ENCODE measurements at places on chromosomes 12 and 14.

GRCh38 chr14:75969126-75969525, 12.7 kb downstream of the TGFB3 start:
- DNase-seq: no peak

- no peak for DNase-seq
Measured at GRCh38 chr14:72550513-72550912, 343.4 kb downstream of the DPF3 start.

- DNase-seq: no peak
Measured at GRCh38 chr12:102631274-102631673, 150.9 kb upstream of the IGF1 start.

GRCh38 chr14:75615200-75615599, 36.8 kb downstream of the FLVCR2 start:
- no peak for DNase-seq

GRCh38 chr14:31968956-31969698, 108.0 kb upstream of the ARHGAP5 start:
- no peak for DNase-seq

DNA sequence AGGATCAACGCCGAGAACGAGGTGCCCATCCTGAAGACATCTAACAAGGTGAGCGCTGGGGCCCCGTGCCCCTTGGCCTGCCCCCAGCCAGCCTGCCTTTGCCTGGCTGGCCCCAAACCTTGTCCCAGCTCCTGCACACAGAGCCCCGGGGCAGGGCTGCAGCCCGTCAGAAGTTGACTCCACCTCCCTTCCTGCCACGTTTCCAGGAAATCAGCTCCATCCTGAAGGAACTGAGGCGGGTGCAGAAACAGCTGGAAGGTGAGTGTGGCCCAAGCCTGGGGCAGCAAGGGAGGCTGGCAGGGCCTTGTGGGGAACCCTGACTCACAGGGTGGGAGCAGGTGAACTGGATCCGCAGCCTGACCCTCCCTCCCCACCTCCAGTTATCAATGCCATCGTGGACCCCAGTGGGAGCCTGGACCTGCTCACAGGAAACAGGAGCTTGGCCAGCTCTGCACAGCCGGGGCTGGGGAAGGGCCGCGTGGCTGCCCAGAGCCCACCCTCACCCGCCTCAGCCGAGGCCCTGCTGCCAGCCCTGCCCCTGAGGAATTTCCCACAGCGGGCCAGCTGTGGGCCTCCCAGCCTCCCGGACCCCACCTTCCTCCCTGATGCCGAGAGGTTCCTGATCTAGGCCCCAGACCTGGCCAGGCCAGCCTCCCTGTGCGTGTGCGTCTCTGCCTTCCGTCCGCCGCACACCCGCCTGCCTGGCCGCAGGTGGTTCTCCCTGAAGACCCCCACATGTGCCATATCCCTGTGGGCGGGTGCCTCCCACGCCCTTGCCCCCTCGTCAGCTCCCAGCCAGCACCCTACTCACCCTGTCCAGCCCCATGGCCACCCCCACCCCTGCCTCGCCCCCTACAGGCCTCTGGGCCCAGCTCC, 29.5 kb downstream of the CEP170B start:
- DNase-seq: no peak

GRCh38 chr12:68097386-68097785, 62.2 kb downstream of the IFNG start:
- DNase-seq: no peak

DNA sequence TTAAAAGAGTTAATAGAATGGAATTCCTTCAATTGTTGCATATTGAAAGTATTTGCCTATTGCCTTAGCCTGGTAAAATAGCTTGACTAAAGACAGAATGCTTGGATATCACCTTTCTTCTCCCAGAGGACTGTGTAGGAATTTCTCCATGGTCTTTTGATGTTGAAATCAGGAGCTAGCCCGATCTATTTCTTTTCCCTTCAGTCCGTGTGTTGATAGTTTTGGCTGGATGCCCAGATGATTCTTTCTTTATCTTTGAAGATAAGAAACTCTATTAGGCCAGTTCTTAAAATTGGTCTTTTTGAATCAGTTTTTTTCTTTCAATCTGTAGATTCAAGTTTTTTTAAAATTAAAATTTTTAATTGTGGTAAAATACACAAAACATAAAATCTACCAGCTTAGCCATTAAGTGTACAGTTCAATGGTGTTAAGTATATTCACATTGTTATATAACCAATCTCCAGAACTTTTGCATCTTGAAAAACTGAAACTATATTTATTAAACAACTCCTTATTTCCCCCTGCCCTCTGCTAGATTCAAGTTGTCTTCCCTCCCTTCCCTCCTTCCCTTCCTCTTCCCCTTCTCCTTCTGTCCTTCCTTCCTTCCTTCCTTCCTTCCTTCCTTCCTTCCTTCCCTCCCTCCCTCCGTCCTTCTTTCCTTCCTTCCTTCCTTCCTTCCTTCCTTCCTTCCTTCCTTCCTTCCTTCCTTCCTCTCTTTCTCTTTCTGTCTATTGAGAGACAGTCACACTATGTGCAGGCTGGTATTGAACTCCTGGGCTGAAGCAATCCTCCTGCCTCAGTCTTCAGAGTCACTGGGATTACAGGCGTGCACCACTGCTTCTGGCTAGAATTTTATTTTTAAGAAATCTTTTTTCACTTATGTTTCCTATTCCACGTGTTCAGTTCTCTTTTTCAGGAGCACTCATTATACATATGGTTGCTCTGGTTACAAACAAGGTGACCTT, 10.1 kb downstream of the LACRT start:
- no peak for DNase-seq

GRCh38 chr12:133156125-133156690, 25.1 kb upstream of the ZNF268 start:
- no peak for DNase-seq

DNA sequence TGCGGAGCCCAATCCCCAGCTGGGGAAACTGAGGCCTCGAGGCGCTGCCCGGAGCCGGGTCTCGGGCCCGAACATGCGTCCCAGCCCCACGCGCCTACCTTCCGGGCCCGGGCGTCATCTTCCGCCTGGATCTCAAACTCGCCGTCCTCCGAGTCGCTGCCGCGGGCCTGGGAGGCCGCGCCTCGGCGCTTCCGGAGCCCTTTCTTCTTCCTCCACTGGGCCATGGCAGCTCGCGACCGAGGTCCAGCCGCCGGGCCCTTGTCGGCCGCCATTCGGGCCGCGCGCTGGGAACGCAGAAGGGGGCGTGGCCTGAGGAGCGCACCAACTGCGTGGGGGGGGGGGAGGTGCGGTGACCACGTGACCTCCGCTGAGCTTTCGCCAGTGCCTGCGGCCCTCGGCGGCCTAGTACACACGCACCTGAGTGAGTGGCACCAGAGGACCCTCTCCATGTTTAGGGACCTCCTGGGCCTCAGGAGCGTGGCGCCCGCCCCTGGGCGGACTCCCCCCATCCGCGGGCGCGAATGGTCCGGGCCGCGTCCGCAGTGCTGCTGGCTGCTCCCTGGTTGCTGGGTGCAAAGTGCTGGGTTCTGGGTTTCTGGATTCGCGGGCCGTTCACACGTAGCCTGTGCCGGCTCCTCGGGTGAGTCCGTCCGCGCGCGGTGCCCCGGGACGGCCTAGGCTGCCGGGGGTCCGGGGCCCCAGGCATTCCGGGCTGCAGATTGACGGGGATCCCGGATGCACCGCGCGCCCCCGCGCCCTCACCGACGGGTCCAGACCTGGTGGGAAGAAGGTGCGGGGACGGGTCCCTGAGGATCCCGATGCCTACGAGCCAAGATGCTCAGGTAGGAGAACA, at the start of the genes DDX54 and RITA1:
TSS of gene DDX54 (minus strand) at position 299 of the 853 bp plus-strand sequence. CDS start at position 272, 27 bp downstream.
TSS of gene RITA1 (plus strand) at position 542 of the 853 bp plus-strand sequence. CDS start 1,026 bp downstream, outside the sequence.
- peak; percentile 74 for DNase-seq

DNA sequence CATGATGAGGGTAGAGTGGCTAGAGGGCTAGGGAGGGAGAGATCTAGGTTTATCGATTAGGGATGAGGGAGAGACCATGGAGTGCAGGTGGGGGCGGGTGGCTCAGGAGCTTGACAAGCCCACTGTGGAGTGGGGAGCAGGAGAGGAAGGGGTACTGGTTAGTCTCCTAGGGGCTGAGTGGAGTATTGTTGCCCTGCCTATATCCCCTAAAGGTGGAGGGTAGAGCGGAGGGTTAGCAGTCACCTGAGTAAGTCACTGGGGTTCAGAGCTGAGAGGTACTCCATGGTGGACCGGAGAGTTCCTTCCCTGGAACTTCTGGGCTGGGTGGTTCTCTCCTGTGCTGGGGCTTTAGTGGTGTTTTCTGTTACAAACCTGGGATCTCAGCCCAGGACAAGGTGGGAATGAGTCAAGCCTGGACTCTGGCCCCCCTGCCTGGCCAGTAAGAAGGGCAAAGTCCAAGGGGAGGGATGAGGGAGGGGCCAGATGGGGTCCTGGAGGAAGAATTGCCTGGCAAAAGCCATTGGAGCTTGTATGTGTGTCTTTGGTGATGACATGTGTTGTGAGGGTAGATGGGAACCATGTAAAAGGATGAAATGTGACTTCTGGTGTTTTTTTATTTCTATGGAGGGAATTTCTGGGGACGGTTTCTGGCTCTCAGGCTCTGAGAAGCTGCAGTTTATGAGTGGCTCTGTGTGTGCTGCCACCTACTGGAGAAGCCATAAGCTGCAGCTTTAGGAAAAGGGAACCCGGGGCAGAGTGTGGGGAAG, at the start of gene CIDEB:
TSS of gene CIDEB (minus strand) at position 403 of the 767 bp plus-strand sequence. CDS start at position 284, 119 bp downstream.
- DNase-seq: peak; percentile 53

- no peak for DNase-seq
Measured at GRCh38 chr14:93054006-93054405, 61.7 kb downstream of the ITPK1 start.

- DNase-seq: no peak
Measured at GRCh38 chr12:26122681-26123481, 2.0 kb downstream of the BHLHE41 start.

- DNase-seq: no peak
Measured at GRCh38 chr14:90796329-90796728, 19.9 kb downstream of the TTC7B start.

GRCh38 chr12:120230326-120230973, 29.5 kb upstream of the RPLP0 start:
- DNase-seq: no peak

DNA sequence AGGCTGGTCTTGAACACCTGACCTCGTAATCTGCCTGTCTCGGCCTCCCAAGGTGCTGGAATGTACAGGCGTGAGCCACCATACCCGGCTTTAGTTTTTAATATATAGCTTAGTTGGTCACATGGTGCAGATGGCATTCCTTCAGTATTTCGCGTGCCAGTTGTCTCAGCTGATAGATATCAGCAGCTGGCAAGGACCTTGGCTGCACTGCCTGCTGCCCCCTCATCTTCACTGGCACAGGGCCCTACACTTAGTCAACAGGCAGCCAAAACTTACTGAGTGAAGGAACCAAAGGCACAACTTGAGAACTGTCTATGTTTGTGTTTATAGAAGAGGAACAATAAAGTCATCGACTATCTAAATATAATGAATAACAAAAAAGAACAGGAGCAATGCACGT, 31.0 kb downstream of the EID3 start:
- no peak for DNase-seq

DNA sequence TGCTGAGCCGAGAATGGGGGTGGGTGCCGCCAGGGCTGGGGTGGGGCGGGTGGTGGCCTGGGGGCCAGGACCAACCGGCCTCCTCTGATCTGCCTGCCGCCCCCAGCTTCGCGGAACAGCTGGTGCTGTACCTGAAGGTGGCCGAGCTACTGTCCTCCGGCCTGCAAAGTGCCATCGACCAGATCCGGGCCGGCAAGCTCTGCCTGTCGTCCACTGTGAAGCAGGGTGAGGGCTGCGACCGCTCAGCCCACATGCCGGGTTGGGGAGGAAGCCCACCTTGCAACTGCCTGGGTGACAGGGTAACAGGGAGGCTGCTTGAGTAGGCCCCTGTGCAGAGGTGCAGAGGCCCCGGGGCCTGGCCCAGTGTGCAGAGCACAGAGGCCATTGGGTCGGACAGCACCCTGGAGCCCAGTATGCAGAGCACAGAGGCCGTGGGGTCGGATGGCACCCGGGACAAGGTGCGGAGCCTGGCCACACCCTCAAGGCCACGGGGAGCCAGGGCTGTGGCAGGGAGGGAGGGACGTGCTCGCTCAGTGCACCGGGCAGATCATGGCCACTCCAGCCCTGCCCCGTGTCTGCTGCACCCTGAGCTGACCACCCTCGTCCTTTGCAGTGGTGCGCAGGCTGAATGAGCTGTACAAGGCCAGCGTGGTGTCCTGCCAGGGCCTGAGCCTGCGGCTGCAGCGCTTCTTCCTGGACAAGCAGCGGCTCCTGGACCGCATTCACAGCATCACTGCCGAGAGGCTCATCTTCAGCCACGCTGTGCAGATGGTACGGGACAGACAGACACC, 9.5 kb upstream of the PUS1 start:
- no peak for DNase-seq

DNA sequence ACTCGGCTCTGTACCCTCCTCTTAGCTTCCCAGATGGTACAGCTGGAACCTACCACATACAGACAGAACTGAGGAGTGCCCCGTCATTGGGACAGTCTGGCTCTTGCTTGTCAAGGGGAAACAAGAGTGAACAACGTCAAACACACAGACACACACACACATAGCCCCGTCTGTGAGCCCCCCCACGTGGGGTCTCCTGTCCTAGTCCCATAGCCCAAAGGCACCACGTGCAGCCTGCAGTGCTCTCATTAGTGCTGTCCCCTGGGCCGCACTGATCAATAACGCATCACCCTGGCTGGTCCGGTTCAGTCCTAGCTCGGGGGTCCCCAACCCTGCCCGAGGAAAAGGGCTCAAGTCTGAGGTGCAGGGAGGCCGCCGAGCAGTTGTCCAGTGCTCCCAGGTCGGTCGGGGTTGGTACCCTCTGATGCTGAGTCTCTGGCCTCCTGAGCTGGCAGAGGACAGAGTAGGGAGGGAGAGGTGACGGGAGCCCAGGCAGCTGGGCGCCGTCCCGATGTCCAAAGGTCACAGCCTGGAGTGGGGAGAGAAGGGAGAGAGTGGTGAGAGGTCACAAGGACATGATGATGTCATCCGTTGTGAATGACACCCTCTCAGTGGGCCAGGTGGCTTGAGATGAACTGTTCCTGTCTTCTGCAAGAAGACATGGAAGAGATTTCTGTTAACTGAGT, 105.4 kb upstream of the NOS1 start:
- no peak for DNase-seq

- no peak for DNase-seq
Measured at GRCh38 chr12:9237286-9237685, 29.1 kb upstream of the PZP start.

GRCh38 chr12:10211101-10211939, 1.4 kb upstream of the GABARAPL1 start:
- DNase-seq: no peak

GRCh38 chr12:95151821-95152220, 65.4 kb downstream of the FGD6 start:
- DNase-seq: no peak

GRCh38 chr12:51326698-51327439, 2.9 kb upstream of the BIN2 start:
- DNase-seq: no peak

DNA sequence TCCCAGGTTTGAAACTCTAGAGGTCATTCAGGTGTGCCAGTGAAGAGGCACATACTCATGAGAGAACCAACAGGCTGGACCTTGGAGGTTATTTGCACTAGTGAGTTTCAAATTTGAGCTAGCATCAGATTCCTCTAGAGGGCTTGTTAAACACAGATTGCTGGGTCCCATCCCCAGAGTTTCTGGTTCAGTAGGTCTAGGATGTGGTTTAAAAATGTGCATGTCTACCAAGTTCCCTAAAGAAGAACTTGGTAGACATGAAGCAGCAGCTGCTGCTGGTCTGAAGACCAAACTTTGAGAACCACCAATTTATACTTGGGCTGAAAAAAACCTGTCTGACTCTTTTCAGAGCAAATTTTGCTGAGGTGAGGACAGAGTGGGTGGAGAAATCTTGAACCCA, 61.7 kb downstream of the SUSD6 start:
- DNase-seq: no peak
